ENCODE measurements at places on chromosomes 3 and 15. TPM values are rescaled to one million over a fixed set of nuclear protein-coding genes. Genes with fewer than 3 reads are reported as not detected.

GRCh38 chr15:57114070-57114469 lies 195.6 kb downstream of the TCF12 start:
- H3K27me3 ChIP-seq, result no peaks in the 10 kb centered on the region
- no peaks in the 10 kb centered on the region for H3K36me3 ChIP-seq
- no peak overlapping the region for H3K4me3 ChIP-seq
- DNase-seq, result no peak
- peaks cover 10% of the 10 kb centered on the region for H3K4me1 ChIP-seq

DNA sequence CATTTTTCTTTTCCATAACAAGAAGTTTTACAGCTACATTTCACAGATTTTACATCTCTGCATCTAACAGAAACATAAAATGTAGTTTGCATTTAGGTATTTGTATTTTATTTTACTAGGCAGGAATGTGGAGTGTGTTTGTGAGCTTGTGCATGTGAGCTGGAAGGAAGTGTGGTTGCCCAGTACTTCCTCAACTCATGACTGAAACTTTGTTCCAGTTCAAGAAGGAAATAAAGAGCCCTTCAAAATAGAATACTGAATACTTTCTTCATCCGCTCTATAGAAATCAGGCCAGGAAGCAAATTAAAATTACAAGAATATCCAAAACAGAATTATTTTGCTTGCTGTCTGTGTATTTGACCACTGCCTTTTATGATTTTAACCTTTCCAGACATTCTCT lies 81.3 kb downstream of the CHL1 start:
- no peak overlapping the region for H3K4me3 ChIP-seq
- H3K4me1 ChIP-seq, result no peaks in the 10 kb centered on the region
- no peak overlapping the region for H3K27ac ChIP-seq
- H3K36me3 ChIP-seq, result no peaks in the 10 kb centered on the region
- no peak for DNase-seq
- no peaks in the 10 kb centered on the region for H3K27me3 ChIP-seq

DNA sequence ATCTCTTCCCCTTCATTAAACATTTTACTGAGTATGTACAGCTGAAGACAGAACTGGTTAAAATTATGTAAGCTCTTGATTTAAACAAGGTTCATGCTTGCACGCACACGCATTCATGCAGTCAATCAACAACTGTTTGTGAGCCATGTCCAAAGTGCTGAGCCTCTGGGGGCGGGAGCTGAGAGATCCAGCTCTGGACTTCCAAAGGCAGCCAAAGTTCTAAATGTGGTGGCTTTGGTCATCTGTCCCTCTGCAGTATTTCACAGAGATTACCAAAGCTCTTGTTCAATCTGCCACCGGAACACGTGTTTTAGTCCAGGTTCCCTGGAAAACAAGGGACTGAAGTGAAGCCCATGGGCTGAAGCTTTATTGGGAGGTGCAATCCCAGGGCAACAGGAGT lies 52.4 kb upstream of the SNRPA1 start:
- peaks cover 18% of the 10 kb centered on the region for H3K27me3 ChIP-seq
- no peak overlapping the region for H3K27ac ChIP-seq
- no peak overlapping the region for H3K4me3 ChIP-seq
- no peaks in the 10 kb centered on the region for H3K36me3 ChIP-seq
- H3K4me1 ChIP-seq, result no peaks in the 10 kb centered on the region
- no peak for DNase-seq

GRCh38 chr3:178950676-178951075 lies 120.9 kb downstream of the ZMAT3 start:
- no peak for DNase-seq
- H3K27ac ChIP-seq, result no peak overlapping the region
- H3K4me3 ChIP-seq, result no peak overlapping the region
- H3K36me3 ChIP-seq, result no peaks in the 10 kb centered on the region

- H3K36me3 ChIP-seq, result no peaks in the 10 kb centered on the region
- H3K27ac ChIP-seq, result no peak overlapping the region
- no peak for DNase-seq
- no peak overlapping the region for H3K4me3 ChIP-seq
Observed at GRCh38 chr15:85773970-85774369, 20.8 kb downstream of the KLHL25 start.

- H3K36me3 ChIP-seq, result no peaks in the 10 kb centered on the region
- no peak for DNase-seq
- H3K4me1 ChIP-seq, result no peaks in the 10 kb centered on the region
- H3K27me3 ChIP-seq, result peaks cover 15% of the 10 kb centered on the region
- no peak overlapping the region for H3K4me3 ChIP-seq
- no peak overlapping the region for H3K27ac ChIP-seq
Observed at GRCh38 chr15:100667405-100668347, 65.3 kb downstream of the ASB7 start.

DNA sequence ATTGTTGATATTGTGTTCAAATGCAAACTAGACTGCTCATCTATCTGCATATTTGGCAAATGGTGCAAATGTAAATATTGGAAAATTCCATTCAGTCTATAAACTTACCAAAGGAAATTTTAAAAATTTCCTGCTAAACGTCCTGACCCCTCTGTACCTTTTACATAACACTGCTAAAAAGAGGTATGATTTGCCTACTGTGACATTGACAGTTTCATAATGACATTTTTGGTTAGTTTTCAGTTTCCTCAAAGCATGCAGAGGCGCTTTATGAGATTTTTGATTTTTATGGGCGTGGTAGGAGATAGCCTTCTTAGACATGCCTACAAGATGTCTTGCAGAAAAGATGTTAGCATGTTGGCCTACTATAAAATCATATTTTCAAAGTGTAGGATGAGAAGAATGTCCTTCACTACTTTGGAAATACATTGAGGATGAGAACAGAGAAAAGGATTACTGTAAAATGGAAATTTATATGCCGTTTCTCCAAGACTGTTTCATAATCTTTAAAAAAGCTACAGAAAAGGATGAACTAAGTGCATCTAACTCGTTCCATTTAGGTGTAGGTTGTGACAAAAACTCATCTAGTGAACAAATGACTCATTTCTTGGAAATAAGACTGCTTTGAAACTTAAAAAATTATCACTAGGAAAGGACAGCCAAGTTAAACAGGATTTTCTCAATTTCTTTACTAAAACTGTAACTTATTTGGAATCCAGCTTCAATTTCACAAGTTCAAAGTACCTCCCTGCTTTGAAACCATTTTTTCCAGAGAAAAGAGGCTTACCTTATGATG lies 14.5 kb upstream of the ISLR start:
- H3K4me3 ChIP-seq, result no peak overlapping the region
- H3K27me3 ChIP-seq, result peaks cover 10% of the 10 kb centered on the region
- DNase-seq, result no peak
- peak overlapping the region; percentile 42 for H3K27ac ChIP-seq
- H3K36me3 ChIP-seq, result no peaks in the 10 kb centered on the region

DNA sequence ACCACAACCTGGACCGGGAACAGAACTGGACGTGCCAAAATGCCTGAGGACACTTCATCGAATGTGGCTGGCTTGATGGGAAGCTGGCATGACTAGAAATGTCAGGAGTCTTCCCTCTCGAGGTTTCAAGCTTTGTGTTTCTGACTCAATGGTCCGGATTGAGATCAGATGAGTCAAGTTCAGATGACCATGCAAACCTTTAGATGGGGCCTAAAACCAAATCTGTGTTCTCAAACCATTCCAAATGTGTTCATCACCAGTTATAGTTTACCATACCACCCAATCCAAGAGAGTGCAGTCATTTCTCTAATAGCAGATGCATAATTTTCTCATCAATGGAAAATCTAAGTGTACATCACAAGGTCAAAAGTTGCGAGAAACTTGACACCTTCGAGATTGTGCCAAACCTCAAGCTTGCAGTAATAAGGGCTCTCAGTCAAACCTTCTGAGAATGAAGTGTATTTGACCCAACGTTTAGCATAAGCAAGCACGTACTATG lies 369.1 kb downstream of the RORA start:
- no peak overlapping the region for H3K4me3 ChIP-seq
- H3K36me3 ChIP-seq, result no peaks in the 10 kb centered on the region
- H3K27ac ChIP-seq, result no peak overlapping the region

DNA sequence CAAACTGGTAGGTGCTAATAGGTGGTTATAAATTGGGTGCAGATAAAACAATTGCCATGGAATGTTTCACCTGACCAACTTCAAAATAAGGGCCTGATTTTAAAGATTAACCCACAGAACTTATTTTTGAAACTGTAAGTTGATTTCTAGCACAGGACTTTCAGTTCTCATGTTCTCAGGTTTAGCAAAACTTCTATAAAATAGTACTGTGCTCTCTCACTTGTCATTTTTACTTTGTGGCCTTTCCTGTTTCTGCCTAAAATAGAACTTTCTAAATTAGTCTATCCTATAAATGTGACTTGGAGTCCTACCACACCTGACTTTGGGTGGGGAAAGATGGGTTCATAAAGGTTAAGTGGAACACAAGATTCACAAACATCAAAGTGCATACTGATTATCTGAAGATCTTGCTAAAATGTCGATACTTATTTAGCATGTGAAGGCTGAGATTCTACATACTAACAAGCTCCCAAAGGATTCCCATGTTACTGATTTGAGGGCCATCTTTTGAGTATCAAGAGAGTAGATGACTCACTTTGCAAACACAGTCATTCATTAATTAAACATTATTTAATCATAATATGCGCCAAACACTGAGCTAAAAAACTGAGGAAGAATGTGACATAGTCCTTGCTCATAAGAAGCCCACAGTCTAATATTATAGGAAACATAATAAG lies 38.6 kb downstream of the BTLA start:
- DNase-seq, result no peak
- H3K36me3 ChIP-seq, result peaks cover 50% of the 10 kb centered on the region
- H3K27ac ChIP-seq, result peak overlapping the region; percentile 84
- H3K4me3 ChIP-seq, result peak overlapping the region; percentile 10
- peaks cover 67% of the 10 kb centered on the region for H3K4me1 ChIP-seq

DNA sequence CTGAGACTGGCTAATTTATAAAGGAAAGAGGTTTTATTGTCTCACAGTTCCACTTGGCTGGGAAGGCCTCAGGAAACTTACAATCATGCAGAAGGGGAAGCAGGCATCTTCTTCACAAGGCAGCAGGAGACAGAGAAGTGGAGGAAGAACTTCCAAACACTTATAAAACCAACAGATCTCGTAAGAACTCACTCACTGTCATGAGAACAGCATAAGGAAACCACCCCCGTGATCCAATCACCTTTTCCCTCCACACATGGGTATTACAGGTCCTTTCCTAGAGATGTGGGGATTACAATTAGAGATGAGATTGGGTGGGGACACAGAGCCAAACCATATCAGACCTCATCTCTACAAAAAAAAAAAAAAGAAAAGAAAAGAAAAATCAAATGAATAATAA lies 25.7 kb downstream of the CGGBP1 start:
- no peak overlapping the region for H3K4me3 ChIP-seq
- H3K27me3 ChIP-seq, result no peaks in the 10 kb centered on the region
- peaks cover 6% of the 10 kb centered on the region for H3K36me3 ChIP-seq
- no peak for DNase-seq

DNA sequence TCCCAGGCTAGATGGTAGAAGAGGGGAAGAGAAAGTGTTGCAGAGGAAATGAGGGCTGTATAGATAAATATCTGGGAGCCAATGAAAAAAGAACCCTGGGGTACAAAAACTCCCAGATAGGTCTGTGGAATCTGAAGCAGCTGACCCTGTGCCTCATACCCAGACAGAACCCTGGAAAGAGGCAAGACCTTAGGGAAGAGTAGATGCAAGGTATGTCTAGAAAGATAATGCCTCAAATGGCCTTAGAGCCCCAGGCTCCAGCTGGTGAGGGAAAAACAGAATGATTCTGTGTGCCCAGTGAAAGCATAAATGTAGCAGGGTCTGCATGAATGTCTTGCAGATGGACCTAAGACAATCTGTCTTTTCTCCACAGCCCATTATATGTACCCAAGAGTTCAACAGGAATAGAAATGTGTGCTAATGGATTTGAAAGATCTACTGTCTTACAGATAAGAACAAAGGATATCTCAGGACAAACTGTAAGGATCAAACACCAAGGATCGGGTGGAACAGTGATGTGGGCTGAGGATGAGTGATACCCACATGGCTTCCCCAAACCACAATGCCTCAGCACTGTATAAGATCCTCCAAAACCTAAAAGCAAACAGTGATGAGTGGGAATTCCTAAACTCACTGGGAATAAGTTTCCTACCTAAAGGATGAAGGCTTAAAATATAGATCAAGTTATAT lies 58.8 kb downstream of the NCEH1 start:
- H3K27ac ChIP-seq, result no peak overlapping the region
- H3K4me3 ChIP-seq, result no peak overlapping the region
- DNase-seq, result no peak
- no peaks in the 10 kb centered on the region for H3K4me1 ChIP-seq
- H3K27me3 ChIP-seq, result no peaks in the 10 kb centered on the region

Gene CDHR4
- total RNA-seq, result 0.08 TPM

Gene SLC35G2
- not detected for total RNA-seq

Gene GOLGA8M
- total RNA-seq, result 1.8 TPM

Gene TMEM158
- 0.55 TPM for total RNA-seq

Gene SOX14
- total RNA-seq, result not detected
